ENCODE measurements at places on chromosomes 2 and 18. TPM values are rescaled to one million over a fixed set of nuclear protein-coding genes. Genes with fewer than 3 reads are reported as not detected.

Gene CDH2
- polyA plus RNA-seq = 70.4 TPM

Gene LRRC30
- polyA plus RNA-seq = 0.69 TPM

Gene CACNB4
- 14.4 TPM for polyA plus RNA-seq

GRCh38 chr2:142954493-142954892, 77.0 kb downstream of the KYNU start:
- DNase-seq = no peak

GRCh38 chr2:143142598-143142997, 13.4 kb downstream of the ARHGAP15 start:
- DNase-seq = no peak

DNA sequence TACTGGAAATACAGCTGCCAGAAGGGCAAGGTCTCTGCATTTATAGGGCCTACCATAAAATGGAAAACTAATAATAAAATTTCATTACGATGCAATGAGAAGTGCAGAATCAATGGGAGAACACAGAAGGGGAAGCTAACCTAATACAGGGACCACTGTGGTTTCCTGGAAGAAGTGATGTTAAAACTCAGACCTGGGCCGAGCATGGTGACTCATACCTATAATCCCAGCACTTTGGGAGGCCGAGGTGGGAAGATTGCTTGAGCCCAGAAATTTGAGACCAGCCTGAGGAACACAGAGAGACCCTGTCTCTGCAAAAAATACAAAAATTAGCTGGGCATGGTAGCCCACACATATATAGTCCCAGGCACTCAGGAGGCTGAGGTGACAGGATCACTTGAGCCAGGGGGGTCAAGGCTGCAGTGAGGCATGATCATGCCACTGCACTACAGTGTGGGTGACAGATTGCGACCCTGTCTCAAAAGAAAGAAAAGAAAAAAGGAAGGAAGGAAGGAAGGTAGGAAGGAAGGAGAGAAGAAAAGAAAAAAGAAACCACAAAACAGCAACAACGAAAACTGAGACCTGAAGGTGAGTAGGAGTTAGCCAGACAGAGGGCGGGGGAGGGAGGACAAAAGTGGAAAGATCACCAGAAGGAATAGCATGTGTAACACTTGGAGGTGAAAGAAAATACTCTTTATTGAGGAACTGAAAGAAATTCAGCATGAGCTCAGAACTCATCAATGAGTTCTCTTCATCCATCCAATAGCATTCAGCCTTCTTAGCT, 58.3 kb upstream of the DTNA start:
- DNase-seq = no peak

GRCh38 chr2:58860586-58860985, 619.5 kb upstream of the FANCL start:
- no peak for DNase-seq

- no peak for DNase-seq
Observed at GRCh38 chr2:16123856-16124780, 183.8 kb downstream of the MYCN start.

DNA sequence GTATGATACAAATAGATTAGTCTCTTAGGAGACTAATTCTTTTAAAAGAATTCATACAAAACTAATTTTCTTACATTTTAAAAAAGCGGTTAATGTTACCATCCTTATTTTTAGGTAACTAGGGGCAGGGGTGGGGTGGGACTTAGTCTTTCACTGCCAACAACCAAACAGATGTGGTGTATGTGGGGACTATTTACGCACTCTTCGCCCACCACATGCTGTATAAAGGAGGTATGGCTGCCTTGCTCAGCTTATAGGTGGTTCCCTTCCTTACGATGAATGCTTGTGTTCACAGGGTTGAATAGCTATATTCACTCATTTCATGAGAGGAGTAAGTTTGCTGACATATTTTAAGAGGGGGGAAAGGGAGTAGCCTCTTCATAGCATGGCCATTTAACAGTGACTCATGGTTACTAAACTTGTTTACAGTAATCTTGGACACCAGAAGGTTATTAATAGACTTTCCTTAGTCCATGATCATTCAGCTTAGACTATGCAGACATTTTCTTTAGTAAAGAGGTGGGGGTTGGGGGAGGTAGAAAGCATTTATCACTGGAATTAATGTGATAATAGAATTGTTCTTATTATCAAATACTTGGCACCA, 61.8 kb downstream of the CAB39 start:
- DNase-seq = no peak

- DNase-seq = peak; percentile 69
Observed at GRCh38 chr18:51621113-51621863, 423.8 kb upstream of the MEX3C start.

- DNase-seq = peak; percentile 79
Observed at GRCh38 chr2:11129598-11130449, 25.4 kb upstream of the SLC66A3 start.

- no peak for DNase-seq
Observed at GRCh38 chr2:100619951-100620350, 57.2 kb downstream of the PDCL3 start.

- no peak for DNase-seq
Observed at GRCh38 chr2:42274863-42275262, 86.2 kb downstream of the COX7A2L start.

Data from renal pelvis (tissue), 12 donors.